Upper lobe of left lung (tissue), 6 donors: ENCODE measurements at places on chromosomes 11 and 22. TPM values are rescaled to one million over a fixed set of nuclear protein-coding genes. Genes with fewer than 3 reads are reported as not detected.

PKDREJ gene
- 1.0 TPM for total RNA-seq

RBMXL2 gene
- not detected for total RNA-seq

CRYBB2 gene
- total RNA-seq: not detected

NPTXR gene
- total RNA-seq: not detected

SMTNL1 gene
- not detected for total RNA-seq

DEFB131B gene
- not detected for total RNA-seq

EXPH5 gene
- 39.2 TPM for total RNA-seq

MS4A7 gene
- total RNA-seq: 130 TPM

GRIA4 gene
- not detected for total RNA-seq

TSSK2 gene
- total RNA-seq: not detected

PIH1D2 gene
- total RNA-seq: 2.6 TPM

LGR4 gene
- 3.1 TPM for total RNA-seq

KCNE3 gene
- 24.5 TPM for total RNA-seq

C22orf31 gene
- not detected for total RNA-seq
